ENCODE measurements at places on chromosomes 5 and 9.
A peak's percentile ranks its signal among the peaks of the same experiment; 100 is the strongest.

GRCh38 chr9:92332577-92333281 is 7.0 kb downstream of the CENPP start:
- no peak for DNase-seq

- DNase-seq = no peak
Observed at GRCh38 chr9:77896269-77896937, 135.2 kb downstream of the GNAQ start.

DNA sequence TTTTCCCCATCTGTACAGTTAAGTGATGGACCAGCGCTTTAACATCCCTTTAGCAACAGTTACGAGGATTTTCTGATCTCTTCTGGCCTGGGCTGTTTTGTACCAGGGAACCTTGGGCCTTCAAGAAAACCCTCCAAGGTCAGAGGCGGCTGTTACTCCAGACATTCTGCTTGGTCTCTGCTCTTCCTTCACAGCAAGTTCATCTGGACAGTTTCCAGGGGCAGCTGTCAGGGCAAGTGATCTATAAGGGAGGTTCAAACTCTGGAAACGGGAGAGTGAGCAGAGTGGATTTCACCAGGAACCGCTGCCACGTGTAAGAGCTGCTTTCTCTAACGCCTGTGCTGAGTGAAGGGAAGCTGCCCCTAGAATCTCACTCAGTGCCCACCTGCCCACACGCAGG is 36.7 kb downstream of the ZNF618 start:
- no peak for DNase-seq

GRCh38 chr5:31133488-31133887 is 60.0 kb upstream of the CDH6 start:
- no peak for DNase-seq

DNA sequence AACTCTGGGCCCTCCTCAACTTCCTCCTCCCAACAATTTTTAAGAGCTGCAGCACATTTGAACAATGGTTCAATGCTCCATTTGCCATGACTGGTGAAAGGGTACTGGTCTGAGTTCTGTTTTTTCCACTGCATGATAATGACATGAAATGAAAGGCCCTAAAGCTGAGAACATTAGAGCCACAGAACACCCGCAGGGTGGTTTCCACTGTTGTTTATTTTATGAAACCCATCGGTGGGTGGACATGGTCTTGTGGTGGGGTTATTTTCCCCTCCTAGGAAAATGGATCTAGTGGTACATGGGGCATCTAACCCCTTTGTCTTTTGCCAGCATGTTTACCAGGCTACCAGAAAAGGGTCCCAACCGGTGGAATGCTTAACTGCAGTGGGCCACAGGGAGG is 71.8 kb downstream of the SMARCA2 start:
- no peak for DNase-seq

GRCh38 chr9:72524820-72525540 is 3.6 kb downstream of the TMC1 start:
- DNase-seq = peak; percentile 100

DNA sequence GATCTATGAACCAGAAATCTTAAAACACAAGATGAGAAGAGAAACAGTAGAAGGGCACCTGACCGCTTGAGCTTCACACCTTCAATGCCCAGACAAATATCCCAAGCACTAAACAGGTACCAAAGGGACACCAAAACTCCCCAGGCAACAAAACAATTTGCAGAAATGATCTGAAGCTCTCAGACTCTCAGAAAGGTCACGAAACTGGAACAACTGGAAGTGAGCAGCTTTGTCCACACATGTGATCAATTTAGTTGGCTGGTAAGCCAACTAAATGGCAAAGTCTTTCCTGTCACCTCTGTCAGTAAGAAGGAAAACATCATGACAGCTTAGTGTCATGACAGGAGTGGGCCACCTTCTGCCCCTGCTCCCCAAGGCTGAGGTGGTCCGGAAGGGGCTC is 4.1 kb downstream of the IPPK start:
- DNase-seq = no peak

GRCh38 chr9:38047301-38048251 is 21.5 kb downstream of the SHB start:
- DNase-seq = peak; percentile 94

DNA sequence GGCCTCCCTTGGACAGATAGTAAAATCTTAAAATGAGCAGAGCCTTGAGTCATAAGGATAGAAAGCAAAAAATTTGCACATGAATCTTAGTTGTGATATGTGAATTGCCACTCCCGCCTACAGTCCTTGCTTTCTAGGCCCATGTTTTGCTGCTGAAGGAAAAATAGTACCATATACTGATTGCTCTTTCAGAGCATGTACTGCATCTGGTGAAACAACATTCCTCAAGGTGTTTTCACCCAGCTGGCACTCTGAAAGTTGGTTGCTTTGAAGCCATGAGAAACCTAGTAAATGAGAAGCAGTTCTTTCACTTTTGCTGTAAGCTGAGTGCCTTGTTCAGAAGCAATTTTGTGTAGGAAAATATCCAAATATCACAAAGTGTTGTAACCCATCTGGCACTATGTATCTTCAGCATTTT is 10.3 kb downstream of the CDC37L1 start:
- DNase-seq = no peak

DNA sequence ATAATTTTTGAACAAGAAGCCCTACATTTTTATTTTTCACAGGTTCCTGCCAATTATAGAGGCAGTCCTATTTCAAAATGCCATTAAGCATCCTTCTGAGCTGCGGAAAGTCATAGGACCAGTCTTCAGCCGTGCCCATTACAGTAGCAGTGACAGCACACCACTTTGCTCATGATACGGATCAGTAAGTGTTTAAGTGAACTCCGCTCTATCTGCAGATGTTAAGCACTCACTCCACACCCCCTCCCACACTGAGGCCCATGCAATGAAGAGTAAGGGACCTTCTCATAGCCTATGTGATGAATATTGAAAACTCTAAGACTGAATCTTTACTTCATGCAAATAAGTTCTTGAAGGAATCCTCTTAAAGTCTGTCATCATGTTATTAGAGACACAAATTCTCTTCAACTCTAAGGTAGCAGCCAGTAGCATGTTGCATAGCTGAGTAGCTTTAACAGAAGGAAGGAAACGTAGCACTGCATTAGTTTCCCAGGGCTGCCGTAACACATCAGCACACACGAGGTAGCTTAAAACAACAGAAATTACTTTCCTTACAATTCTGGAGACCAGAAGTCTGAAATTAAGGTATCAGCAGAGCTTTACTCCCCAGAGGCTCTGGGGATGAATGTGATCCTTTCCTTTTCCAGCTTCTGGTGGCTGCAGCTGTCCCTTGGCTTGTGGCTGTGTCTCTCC is 20.3 kb upstream of the TAF11L2 start:
- no peak for DNase-seq

GRCh38 chr9:90846770-90847419 is 45.3 kb downstream of the SYK start:
- no peak for DNase-seq

GRCh38 chr5:113748403-113748802 is 234.9 kb downstream of the YTHDC2 start:
- DNase-seq = no peak

- no peak for DNase-seq
Observed at GRCh38 chr5:74490814-74491213, 149.7 kb downstream of the ENC1 start.

- no peak for DNase-seq
Observed at GRCh38 chr9:17160327-17160726, 25.5 kb downstream of the CNTLN start.

GRCh38 chr5:54758038-54758437 is 227.4 kb downstream of the ESM1 start:
- no peak for DNase-seq

GRCh38 chr9:126927419-126927818 is 12.8 kb downstream of the RALGPS1 start:
- no peak for DNase-seq
